ENCODE measurements at places on chromosomes 16 and 17. TPM values are rescaled to one million over a fixed set of nuclear protein-coding genes. Genes with fewer than 3 reads are reported as not detected.

DNA sequence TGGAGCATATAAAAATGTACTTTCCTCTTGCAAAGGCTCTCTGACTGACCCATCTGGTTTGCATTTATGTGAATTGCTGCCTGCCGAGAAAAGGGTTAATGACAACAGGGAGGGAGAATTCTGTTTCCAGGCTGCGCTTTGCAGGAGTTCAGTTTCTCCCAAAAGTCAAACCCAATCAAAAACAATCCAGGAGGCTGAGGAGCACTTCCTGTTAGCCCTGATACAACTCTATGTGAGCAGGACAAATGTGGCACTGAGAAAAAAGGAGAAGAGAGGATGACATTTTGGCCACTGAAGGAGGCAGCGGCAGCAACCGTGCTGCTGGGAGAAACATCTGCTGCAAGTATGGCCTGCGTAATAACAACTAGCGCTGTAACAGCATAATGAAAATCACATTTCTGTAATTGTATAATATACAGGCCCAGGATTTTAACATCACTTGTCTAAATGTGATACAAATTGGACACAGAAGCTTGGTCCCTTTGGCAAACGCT is 26.8 kb upstream of the ELAC2 start:
- DNase-seq = peak; percentile 55

The CMTM1 gene
- not detected for polyA plus RNA-seq

DNA sequence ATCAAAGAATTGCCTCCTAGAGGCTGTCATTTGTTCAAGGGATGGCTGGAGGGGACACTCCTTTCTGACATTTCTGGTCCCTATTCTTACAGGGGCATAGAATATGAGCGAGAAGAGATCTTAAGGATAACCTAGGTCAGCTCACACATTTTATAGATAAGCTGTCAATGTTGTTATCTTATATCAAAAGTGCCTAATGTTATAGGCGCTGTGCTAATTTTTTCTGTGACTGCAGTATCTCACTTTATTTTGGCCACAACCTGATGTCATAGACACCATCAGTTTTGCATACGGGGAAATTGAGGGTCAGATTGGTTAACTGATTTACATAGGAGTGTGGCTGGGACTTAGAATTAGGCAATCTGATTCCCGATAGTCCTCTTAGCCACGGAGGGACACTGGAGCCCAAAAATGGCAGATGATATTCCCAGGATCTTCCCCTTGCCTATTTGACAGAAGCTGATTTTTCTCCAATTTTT is 1.2 kb downstream of the CPD start:
- no peak for DNase-seq

DNA sequence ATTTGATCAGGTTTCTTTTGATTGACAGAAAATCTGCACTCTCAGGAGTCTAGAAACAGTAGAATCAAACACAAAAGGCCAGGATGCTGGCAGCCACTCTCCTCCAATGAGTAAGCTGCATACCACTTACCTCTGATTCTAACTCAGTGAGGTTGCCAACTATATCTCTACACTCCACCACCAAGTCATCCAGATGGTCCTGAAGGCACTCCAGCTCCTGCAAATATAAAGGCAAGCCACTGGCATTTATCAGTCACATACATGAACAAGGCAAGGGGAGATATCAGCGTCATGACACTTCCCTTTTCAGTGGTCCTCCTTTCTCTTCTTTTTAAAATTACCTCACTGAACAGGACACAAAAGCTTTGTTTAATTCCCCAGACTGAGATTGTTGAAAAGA is 53.1 kb upstream of the CLEC18B start:
- no peak for DNase-seq

GRCh38 chr17:43998552-43998951 is 5.9 kb upstream of the NAGS start:
- DNase-seq = no peak

The LAT gene
- 3.6 TPM for polyA plus RNA-seq

DNA sequence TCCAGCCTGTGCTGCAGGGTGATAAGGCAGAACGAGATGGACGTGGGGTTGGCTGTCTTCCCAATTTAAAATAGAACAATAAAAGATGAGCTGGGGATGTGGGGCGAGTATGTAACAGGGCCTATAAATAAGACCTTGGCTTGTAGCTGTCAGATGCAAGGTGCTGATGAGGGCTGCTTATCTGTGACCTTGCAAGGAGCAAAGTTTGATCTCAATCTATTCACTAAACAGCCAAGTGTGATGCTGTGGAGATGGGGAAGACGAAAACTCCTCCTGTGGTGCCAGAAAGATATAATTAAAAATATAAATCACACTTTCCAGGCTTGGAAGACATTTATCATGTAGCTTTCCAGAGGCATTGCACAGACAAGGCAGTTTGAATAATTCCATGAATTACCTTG is 26.7 kb upstream of the TEX2 start:
- no peak for DNase-seq

The CPHXL2 gene
- not detected for polyA plus RNA-seq

GRCh38 chr17:4834681-4835020 is 1.5 kb downstream of the MINK1 start:
- no peak for DNase-seq

DNA sequence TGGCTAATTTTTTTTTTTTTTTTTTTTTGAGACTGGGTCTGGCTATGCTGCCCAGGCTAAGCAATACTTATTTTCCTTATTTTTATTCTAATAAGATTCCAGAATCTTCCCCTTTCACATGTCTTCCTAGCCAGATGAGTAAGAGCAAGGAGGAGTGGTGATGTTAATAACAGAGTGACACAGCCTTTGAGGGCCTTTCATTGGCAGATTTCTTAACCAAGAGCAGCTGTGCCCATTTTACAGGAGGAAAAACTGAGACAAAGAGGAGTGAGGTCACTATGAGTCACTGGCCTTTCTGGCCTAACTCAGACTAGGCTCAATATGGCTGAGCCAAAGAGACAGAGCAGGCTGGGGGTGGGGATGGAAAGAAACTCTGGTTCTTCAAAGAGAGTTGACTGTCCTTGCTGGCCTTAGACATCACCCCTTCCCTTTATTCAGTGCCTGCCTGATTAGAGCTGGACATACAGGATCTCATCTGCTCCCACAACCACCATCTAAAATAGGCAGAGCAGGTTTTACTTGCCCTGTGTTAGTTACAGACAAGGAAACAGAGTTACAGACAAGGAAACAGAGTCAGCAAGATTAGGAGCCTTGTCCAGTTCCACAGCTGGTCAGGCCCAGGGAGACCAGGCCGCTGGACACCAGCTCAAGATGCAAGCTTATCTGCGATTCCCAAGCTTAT is 50.0 kb upstream of the TOB1 start:
- no peak for DNase-seq

GRCh38 chr17:74749279-74750038 is 1.0 kb downstream of the NHERF1 start:
- DNase-seq = no peak

The MEOX1 gene
- 18.6 TPM for polyA plus RNA-seq

DNA sequence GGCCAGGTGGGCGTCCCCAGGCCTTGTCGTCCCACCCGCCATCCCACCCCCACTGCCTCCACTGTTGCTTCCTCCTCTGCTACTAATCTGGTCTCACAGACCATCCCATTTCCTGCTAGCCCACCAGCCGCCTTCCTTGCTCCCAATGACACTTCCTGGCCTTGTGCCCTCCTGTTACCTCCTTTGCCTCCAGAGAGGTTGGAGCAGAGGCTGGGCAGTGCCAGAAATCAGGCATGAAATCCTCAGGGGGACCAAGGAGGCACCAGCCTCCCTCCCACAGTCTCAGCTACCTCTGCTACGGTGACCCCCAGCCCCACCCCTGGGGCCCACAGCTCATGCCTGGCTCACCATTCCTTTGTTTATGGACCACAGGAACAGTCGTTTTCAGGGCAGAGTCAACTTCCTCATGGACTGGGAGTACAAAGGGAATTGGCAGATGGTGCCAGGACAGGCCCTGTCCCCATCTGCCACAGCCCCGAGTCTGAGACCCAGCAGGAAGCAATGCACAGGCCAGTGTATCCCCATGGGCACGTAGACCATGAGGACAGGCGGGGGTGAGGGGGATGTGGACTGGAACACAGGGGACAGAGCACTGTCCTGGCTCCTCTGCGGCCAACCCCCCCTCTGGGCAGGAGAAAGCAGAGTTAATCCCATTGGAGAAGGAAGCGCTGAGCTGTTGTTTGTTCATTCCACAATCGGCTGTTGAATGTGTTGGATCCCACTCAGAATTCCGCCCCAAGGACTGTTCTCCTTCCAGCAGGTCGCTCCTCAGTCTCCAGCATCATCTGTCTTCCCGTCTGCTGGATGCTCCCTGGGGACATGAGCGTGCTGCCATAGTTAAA is 2.2 kb upstream of the CDH5 start:
- peak; percentile 74 for DNase-seq

The CCL11 gene
- not detected for polyA plus RNA-seq

GRCh38 chr17:28860363-28860808 is 5.6 kb downstream of the ERAL1 start:
- no peak for DNase-seq

GRCh38 chr17:72407336-72407909 is 286.6 kb downstream of the SOX9 start:
- no peak for DNase-seq

- DNase-seq = no peak
Measured at GRCh38 chr17:50830352-50830751, 5.0 kb upstream of the WFIKKN2 start.

DNA sequence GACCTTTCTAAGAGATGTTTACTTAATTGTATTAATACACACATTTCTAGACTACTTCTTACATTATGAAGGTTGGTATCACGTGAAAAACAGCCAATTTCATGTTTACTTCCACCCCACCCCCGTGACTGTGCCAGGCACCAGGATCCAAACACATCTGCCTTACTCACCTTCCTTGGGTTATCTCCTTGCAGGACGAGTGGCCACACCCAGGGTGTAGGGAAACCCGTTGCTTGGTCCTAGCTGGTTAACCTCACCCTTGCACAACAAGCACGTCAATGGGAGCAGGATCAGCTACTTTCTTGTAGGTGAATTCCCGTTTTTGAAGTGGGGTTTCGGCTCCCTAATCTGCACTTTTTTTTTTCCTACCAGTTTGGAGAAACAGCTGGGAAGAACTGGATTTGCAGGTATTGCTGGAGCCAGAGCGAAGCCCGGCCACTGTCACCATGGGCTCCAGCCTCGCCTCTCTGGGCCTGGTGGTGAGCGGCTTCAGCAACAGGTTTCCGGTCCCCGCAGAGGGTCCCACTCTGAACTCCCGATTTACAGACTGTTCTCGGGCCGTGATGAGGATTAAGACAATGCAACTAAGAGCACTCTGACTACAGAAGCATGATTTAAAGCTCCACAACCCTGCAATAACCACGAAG is 2.1 kb upstream of the UBB start:
- DNase-seq = no peak

- no peak for DNase-seq
Measured at GRCh38 chr16:86444261-86444660, 66.1 kb upstream of the FOXF1 start.

The FADS6 gene
- polyA plus RNA-seq = 1.3 TPM

GRCh38 chr17:61398721-61399130 is 917 bp upstream of the TBX2 start:
- DNase-seq = no peak

The ITGAD gene
- polyA plus RNA-seq = 0.67 TPM

DNA sequence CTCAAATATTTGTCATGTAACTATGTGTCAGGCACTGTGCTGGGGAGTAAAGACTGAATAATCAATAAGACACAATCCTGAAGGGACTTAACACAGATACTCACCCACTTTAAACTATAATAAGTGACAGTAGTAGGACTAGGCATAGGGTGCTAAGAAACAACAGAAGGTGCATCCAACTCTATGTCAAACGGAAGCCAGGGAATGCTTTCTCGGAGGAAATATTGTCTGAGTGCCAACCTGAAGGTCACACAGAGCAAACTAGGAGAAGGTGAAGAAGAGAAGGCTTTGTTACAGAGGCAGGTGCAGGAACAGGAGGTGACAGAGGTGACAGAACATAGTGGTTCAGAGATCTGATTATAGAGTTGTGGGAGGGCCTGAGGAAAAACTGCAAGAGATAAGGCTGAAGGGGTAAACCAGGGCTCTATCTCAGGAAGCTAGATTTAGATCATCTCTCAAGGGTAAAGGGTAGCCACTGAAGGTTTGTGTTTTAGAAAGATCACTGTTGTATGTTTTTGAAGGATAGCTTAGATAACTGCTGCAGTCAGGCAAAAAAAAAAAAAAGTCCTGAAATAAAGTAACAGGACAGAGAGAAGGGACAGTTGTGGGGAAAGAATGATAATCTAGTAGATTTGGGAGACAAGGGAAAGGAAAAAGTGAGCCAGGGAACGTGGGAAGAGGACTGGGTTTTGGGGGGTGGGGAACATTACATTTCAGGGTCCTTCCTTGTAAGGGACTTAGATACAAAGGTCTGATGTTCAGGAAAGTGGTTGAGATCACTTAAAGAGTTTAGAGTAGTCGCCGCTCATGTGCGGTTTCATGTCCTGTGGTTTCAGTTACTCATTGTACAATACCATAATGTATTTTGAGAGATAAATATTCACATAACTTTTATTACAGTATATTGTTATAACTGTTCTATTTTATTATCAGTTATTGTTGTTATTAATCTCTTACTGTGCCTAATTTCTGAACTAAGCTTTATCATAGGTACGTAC is 85.6 kb upstream of the NETO2 start:
- DNase-seq = no peak

- DNase-seq = no peak
Measured at GRCh38 chr16:82439678-82440293, 187.0 kb upstream of the CDH13 start.

DNA sequence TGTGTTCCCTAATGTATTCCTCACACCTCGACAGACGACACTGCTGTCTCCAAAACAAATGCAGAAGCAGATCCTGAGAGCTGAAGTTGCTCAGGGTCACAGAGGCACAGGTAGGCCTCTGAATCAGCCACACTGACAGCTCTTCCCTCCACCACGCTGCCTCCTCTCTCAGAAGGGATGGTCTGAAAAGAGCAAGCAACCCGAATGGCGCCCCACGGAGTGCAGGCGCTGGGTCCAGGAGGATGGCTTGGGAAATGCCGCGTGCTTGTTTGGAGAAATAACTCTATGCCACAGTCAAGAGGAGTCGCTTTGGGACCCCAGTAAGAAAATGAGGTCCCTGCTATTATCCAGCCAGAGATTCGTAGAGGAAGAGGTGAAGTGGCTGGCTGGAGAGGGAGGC is 15.9 kb downstream of the CYB561 start:
- no peak for DNase-seq
